Kidney epithelial cell (primary cell): ENCODE measurements at places on chromosomes 2 and 18.

- DNase-seq, result no peak
These were observed 69.7 kb downstream of the ZNF521 start for GRCh38 chr18:25282282-25282681.

GRCh38 chr18:61295153-61295552 lies 38.1 kb upstream of the CDH20 start:
- no peak for DNase-seq

DNA sequence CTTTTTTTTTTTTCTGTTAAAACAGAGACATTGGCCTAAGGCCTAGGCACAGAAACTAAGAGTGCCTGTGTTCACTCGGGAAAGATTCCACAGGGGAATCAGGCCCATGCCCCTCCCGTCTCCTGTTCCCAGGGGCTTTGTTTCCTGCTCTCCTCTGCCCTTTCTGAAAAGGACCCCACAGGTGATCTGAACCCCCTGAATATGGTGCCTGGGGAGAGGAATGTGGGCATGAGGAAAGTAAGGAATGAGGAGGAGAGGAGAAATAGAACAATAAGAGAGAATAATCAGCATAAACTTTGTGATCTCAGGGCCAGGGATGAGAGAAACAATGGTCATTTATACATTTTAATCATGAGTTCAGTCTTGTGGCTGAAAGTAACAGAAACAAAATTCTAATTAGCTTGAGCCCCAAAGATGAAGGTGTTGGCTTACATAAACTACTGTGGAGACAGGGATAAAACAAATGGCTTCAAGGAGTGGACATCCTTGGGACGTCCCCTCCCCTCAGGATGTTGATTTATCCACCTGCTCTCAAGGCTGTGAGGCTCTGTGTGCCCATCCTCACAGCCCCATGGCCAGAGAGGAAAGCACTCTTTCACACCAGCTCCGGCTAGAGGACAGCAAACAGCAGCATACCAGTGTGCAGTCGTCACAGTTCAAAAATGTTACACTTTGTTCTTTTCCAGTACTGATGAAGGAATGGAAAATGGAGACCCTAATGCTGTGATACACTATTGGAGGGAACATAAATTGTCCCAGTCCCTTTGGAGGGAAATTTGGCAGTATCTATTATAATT lies 46.4 kb upstream of the MRPL33 start:
- no peak for DNase-seq

DNA sequence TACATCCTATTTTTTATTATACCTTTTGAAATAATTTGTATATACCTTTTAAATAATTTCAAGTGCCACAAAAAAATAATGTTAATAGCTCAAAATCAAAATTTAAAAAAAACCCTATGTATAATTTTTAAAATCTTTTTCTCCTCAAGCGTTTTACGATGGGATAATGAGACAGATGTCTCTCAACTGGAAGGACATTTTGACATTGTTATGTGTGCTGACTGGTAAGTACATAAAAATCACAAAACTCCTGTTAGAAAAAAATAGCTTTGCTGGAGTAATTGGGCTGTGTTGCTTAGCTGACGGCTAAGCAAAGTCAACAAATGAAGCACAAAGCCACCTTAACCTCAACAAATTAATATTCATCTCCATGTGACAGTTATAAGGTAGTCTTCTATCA lies 198.0 kb upstream of the SIX3 start:
- DNase-seq, result no peak

DNA sequence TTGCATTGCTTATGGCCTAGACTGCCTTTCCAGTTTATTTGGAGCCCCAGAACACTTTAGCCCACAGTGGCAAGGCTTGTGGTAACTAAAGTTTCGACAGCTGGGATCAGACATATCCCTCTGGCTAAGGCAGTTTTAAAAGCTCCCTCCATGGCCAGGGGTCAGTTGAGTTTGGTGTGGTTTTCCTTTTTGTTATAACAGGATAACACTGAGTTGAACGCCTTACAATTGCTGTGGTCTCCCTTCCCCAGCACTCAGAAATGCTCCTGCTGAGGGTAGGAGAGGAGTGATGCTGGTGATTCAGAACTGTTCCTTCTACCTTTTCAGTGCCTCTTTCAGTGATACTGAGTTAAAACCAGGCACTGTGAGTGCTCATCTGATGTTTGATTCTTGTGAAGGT lies 182.6 kb downstream of the GULP1 start:
- no peak for DNase-seq

- no peak for DNase-seq
These were observed 53.2 kb downstream of the PROC start for GRCh38 chr2:127471286-127471988.

DNA sequence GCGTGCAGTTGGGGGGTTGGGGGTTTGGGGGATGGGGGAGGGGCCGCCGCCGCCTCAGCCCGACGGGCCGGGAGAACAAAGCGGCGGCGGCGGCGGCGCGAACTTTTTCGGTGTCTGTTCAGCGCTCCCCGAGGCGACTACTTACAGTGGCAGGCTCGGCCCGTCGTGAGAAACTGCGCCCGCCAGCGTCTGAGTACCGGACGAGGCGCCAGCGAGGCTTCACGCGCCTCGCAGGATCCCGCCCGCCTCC lies 172 bp downstream of the PRKD3 start:
- DNase-seq, result no peak

GRCh38 chr2:204360218-204361007 lies 184.9 kb upstream of the PARD3B start:
- no peak for DNase-seq

- no peak for DNase-seq
These were observed 36.5 kb downstream of the STAT1 start for GRCh38 chr2:190977505-190977904.

GRCh38 chr2:216279459-216279858 lies 92.8 kb downstream of the MARCHF4 start:
- no peak for DNase-seq

DNA sequence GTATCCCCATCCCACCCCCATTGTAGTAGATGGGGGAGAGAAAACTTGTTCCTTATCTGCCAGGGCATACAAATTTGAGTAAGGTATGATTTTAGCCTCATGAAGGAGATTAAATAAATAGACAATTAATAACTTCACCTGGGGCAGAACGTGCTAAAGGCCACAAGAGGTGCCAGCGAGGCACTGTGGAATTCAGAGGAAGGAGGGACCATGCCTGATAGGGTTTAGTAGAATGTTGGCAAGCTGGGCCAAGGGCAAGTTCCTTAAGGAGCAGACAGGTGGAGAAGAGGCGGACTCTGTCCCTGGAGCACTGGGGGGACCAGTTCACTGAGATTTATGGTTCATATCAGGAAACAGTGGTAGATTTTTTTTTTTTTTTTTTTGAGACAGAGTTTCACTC lies 22.5 kb downstream of the STAMBP start:
- no peak for DNase-seq

- no peak for DNase-seq
These were observed 42.9 kb downstream of the HDLBP start for GRCh38 chr2:241272303-241273209.

DNA sequence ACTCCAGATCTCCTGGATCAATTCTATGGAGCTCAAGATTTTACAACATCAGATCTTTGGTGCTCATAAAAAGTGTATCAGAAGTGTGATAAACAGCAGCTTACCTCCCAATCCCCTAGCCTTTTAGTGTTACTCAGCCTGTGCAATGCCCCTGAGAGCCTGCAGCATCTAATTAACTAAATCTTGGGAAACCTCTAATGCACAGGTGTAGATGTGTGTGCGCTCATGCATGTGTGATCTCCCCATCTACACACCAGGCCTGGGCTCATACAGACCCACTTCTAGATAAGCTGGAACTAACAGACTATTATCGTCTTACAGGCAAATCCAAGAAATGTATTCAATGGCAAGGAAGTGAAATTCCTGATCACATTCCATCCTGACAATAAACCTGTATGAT lies 7.5 kb downstream of the SUCLG1 start:
- DNase-seq, result no peak

- DNase-seq, result no peak
These were observed 44.4 kb downstream of the SPATS2L start for GRCh38 chr2:200350850-200351285.

DNA sequence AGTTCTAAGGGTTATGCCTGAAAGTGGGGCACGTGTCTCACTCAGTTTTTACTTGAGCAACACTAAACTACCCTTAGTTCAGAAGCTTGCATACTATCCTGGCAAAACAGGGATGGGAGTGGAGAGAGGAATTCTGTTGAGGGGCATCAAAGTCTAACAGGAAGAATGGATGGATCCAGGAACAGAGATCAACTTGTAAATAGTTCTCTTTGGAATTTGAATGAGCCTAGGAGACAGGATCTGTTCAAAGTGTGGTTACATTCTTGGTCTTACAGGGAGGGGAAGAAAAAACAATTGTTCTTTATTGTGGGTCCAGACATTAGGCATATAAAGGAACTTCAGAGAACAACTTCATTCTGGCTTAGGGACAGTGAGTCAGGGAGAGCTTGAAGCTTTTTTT lies 560.2 kb downstream of the CNTNAP5 start:
- no peak for DNase-seq

DNA sequence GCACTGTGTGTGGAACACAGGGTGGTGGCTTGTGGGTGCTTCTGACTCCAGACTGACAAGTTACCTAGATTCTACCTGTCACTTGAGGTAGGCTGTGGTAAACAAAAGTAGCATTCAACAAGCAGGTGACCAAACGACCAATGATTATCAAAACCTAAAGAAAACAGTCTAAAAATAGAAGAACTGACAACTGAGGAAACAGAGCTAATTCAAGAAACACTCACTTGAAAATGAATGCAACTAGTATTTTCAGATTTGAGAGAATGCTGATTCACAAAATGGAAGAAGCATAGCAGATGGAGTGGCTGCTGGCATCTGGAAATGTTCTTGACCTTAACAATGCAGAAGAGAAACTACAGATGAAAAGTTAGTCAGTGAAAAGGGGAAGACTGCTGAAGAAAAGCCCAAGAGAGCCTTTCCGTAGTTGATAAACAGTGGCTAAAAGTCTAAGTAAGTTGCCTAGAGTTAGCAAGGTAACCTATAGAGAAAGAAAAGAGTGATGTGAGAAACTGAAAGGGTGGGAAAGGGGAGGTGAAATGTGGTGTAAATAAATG lies 170.4 kb downstream of the NCK2 start:
- no peak for DNase-seq

- peak; percentile 59 for DNase-seq
These were observed 137.2 kb downstream of the TRIM43 start for GRCh38 chr2:95728878-95729596.

- no peak for DNase-seq
These were observed 490.6 kb upstream of the LINC00305 start for GRCh38 chr18:64639536-64639935.

- DNase-seq, result no peak
These were observed 67.6 kb upstream of the OTOS start for GRCh38 chr2:240208096-240208495.

DNA sequence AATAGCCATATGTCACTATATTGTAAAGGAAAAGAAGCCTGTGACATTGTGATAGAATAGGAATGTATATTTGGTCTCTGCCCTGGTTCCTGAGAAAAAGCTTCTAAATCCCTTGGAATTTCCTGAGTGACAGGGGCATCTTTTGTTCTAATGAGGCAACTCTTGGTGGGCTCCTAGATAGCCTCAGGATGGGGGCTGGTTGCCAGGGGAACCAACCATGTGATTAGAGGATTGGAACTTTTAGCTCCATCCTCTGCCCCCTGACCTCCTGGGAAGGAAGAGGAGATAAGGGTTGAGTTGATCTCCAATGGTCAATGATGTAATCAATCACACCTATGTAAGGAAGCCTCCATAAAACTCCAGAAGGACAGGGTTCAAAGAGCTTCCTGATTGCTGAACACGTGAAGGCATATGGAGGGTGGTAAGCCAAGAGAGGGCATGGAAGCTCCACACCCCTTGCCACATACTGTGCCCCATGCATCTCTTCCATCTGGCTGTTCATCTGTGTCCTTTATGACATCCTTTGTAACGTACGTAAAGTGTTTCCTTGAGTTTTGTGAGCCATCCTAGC lies 2.9 kb upstream of the ME2 start:
- no peak for DNase-seq

DNA sequence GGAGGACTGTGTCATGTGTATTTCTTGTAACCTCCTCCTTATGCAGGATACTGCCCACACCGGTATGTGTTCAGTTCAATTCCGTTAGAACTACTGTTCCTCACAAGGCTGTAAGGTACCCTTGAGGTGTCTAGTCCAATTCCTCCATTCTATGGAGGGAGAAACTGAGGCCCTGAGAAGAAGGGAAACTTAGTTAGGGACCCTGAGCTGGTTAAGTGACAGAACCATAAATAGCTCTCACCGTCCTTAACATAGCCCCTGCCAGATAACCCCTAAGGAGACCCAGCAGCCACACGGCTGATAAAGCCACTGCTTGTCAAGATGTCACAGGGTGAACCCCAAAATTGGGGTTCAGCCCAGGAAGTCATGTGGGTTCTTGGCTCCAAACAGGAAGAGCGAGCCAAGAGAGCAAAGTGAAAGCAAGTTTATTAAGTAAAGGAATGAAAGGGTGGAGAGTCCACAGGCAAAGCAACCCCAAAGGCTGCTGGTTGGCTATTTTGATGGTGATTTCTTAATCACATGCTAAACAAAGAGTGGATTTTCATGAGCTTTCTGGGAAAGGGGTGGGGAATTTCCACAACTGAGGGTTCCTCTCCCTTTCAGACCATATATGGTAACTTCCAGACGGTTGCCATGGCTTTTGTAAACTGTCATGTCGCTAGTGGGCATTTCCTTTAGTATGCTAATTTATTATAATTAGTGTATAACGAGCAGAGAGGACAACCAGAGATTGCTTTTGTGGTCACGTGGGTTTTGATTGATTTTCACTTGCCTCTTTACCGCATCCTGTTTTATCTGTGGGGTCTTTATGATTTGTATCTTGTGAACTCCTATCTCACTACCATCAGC lies 83.4 kb upstream of the RTN4 start:
- DNase-seq, result peak; percentile 21

- no peak for DNase-seq
These were observed 23.8 kb downstream of the FHL2 start for GRCh38 chr2:105375001-105375561.

DNA sequence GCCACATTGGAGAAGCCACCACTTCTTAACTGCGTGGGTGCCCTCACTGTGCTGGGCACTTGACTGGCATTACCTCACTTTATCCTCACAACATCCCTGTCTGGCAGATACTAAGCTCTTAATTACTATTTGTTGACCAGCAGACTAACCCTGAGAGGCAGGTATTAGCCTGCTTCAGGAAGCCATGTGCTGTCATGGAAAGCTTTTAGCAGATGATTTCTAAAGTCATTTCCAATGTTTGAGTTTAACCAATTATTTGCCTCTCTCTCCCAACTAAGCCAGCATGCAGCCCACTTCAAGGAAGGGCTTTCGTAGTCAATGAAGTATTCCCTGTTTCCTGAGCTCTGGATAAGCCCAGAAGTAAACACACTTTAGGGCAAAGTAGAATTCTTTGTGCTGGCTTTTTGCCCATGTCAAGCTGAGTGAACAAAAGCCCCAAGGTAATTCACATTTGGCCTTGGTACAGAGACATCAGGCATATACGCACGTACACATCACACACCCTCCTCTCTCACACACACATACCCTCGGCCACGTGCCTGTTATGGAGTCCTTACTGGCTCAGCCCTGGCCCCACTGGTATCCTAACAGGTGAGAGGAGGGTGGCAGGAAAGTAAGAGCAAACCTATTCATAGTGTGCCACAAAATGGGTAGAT lies 108.6 kb downstream of the C1D start:
- DNase-seq, result no peak

- no peak for DNase-seq
These were observed 956.3 kb upstream of the SLC39A10 start for GRCh38 chr2:194700726-194701125.
